T-helper 17 cell (primary cell): ENCODE measurements at places on chromosomes 5 and 9. TPM values are rescaled to one million over a fixed set of nuclear protein-coding genes. Genes with fewer than 3 reads are reported as not detected.

The SYNPO gene
- total RNA-seq: 1.5 TPM

DNA sequence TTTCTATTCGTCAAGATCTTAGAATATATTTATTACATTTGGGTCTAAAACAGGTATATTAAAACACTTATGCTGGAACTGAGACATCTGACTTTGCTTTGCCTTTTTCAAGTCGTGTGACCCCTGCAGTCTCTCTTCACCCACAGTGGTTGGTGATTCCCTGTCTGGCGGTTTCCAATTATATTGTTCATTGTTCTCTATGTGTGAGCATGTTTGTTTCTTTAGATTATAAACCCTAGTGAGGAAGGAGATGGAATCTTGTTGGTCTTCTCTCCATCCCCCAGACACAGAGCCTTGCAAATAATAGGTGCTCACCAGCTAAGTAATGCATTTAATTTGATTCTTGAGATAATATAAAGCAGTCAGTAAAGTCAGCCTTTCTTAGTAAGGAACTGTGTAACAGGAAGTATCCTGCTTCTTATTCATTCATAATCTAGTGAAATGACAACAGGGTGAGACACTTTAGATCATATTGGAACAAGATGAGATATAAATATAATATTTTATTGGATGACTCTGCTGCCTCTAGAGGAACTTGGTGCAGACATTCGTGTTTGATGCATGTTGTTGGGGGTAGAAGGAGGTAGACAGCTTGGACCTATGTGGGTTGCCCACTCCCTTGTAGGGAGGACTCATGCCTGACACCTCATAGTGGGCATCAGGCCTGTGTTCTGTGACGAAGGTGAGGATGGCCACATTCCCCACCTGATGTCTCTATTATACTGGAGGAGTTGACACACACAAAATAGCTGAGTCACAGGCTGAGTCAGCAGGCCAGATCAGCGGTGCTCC, 88.1 kb downstream of the FGF1 start:
- H3K36me3 ChIP-seq: no peaks in the 10 kb centered on the region
- H3K27me3 ChIP-seq: peaks cover 46% of the 10 kb centered on the region
- DNase-seq: no peak

The PCDHB4 gene
- total RNA-seq: not detected

DNA sequence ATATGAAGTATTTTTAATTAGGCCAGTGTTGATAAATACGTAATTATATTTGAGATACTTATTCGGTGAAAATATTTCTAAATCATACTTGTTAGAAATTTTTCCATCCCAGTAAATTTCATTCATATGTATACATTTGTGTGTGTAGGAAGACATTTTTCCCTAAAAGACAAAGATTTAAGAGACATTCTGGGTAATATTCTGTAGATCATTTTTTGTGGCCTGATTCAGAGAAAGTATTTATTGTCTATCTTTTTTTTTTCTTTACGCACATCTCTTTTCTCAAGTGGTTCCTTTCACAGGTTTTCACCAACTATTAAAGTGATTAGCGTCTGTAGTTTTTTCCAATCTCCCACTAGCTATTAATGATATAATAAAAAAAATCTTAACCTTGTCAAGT, 224.1 kb downstream of the MEF2C start:
- H3K4me1 ChIP-seq: peaks cover 6% of the 10 kb centered on the region
- no peak overlapping the region for H3K27ac ChIP-seq
- H3K27me3 ChIP-seq: peaks cover 57% of the 10 kb centered on the region
- no peak for DNase-seq

The SLC6A3 gene
- total RNA-seq: not detected

- H3K36me3 ChIP-seq: no peaks in the 10 kb centered on the region
- no peak overlapping the region for H3K27ac ChIP-seq
- DNase-seq: no peak
- peaks cover 14% of the 10 kb centered on the region for H3K4me1 ChIP-seq
Measured at GRCh38 chr9:127397646-127398274, 791 bp downstream of the SLC2A8 start.

- DNase-seq: no peak
- H3K27me3 ChIP-seq: no peaks in the 10 kb centered on the region
- no peak overlapping the region for H3K4me3 ChIP-seq
- H3K36me3 ChIP-seq: no peaks in the 10 kb centered on the region
- no peak overlapping the region for H3K27ac ChIP-seq
Measured at GRCh38 chr9:136876476-136876875, 9.8 kb upstream of the TRAF2 start.

The IL3 gene
- not detected for total RNA-seq
